Epithelial cell of esophagus (primary cell): ENCODE measurements at places on chromosomes 12 and 14.

DNA sequence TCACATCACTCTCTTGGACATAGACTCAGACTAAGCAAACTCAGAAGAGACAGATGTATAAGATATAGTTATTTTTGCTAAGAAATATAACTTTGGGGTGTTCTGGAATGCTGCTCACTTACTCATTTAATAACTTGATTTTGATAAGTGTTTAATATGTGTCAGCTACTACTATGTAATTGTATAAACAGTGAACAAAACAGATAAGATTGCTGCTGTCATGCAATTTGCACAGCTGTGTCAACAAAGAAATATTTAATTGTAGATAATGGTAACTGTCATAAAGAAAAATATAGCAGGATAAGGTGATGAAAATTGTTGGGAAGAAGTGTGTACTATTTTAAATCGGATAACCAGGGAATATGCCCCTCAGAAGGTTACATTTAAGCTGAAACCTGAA, 84.1 kb upstream of the ZDHHC17 start:
- DNase-seq = no peak

DNA sequence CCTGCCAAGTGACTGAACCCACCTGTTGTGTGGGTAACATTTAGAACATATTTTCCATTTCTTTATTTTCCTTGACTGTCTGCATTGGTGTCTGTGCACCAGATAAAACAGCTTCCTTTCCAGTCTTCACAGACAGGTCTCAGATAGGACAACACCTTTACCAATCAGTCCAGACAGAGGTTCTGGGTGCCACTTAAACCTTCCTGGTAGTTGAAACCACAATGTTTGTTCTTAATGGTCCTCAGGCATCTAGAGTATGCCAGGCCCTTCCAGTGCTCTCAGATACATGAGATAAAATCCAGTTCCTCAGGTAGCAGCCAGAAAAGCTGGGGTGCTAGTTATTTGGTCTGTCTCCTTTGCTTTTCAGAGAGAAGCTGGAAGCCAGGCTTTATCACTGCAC, 7.0 kb upstream of the CLEC2D start:
- no peak for DNase-seq

DNA sequence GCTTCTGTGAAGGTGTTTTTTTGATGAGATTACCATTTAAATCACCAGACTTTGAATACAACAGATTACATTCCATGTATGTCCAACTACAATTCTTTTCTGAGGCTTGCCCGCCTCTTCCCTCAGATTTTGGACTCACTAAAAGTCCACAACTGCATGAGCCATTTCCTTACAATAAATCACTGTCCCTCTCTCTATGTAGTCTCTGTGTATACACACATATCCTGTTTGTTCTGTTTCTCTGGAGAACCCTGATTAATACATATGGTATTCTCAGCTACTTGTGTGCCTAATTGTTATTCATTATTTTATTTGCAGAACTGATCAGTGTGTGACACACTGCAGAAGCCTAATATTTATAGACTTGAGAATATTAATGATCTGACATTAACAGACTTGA, 2.4 kb upstream of the MIPOL1 start:
- DNase-seq = peak; percentile 79

GRCh38 chr12:93634416-93634815, 42.8 kb upstream of the CRADD start:
- DNase-seq = peak; percentile 43

GRCh38 chr12:97560350-97560749, 97.7 kb downstream of the RMST start:
- DNase-seq = no peak

DNA sequence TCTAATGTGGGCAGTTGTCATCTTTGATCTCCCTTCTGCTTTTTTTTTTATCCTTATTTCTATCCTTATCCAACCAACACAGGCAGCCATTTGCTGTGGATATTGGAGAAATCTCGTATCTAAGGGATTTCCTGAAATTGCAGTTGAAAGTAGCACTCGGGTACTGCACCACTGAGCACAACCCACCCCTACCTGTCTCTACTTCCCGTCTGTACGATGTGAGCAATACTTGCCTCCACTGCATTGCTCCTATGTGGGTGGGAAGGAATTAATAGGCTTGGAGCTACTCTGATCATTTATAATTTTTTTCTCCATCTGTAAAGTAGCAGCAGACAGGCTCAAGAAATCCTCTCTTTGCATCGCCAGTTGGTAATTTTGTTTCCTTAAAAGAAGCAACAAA, 300.4 kb downstream of the SNAPC1 start:
- DNase-seq = no peak

- DNase-seq = no peak
Measured at GRCh38 chr12:75481013-75481705, 604 bp downstream of the GLIPR1 start.

- DNase-seq = no peak
Measured at GRCh38 chr14:92938235-92938875, 15.4 kb downstream of the CHGA start.

- no peak for DNase-seq
Measured at GRCh38 chr14:104145826-104146601, 7.6 kb downstream of the KIF26A start.

GRCh38 chr14:104363891-104364760, 215.4 kb upstream of the C14orf180 start:
- DNase-seq = no peak

GRCh38 chr12:6018265-6018664, 73.2 kb upstream of the ANO2 start:
- DNase-seq = no peak

- DNase-seq = peak; percentile 37
Measured at GRCh38 chr12:110245369-110245772, 35.7 kb upstream of the ATP2A2 start.

DNA sequence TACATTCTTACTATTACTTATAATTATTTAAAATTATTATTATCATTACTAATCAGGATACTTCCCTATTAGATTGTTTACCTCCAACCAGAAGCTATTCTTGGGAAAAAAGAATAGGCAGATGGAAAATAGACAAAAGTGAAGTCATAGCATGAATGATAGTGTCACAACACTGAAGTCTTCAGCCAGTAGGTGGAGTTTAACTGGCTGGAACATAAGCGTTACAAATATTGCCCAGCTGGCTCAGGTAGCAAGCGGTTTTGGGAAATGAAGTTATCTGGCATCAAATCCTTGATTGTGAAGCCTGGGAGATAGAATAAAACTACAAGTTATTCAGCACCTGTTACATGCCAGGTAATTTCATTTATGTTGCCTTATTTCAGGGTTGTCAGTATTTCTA, 762.9 kb downstream of the C12orf50 start:
- DNase-seq = peak; percentile 19

- DNase-seq = peak; percentile 94
Measured at GRCh38 chr12:110039085-110039807, 9.1 kb downstream of the C12orf76 start.

DNA sequence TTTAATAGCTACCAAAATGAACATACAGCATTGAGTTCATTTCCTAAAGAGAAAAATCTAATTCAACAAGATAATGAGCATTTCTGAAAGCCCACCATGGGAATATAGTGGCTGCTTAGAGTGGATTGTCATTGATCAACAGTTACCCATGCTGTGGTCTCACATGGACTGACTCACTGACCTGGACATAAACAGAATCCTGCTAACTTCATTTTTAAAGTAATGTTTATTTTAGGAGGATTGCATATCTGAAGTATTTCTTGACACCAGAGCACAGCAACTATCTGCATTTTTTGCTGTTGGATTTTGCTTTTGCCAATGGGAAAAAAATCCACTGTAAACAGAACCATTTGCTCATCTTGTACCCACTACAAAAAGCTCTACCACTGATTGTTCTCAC, 71.7 kb downstream of the KCNC2 start:
- DNase-seq = no peak

GRCh38 chr12:42871816-42872215, 282.3 kb upstream of the PRICKLE1 start:
- no peak for DNase-seq

GRCh38 chr12:128339126-128339520, 72.2 kb downstream of the TMEM132C start:
- DNase-seq = no peak

- DNase-seq = peak; percentile 64
Measured at GRCh38 chr12:120759591-120760348, 34.1 kb downstream of the ACADS start.

- peak; percentile 30 for DNase-seq
Measured at GRCh38 chr14:89409961-89410360, 7.1 kb downstream of the FOXN3 start.

DNA sequence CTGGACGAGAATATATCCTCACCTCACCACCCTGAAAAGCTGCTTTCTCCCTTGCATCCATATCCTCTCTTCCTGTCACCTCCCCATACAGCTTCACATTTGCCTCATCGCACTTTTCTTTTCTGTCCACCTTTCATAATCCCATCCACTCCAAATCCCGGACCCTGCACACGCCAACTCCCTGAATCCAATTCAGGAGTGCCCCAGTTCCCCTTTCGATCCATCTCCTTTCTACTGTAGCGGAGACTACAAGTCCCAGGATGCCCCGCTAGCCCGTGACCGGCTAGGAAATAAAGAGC, 2.5 kb downstream of the TMEM253 start:
- no peak for DNase-seq

GRCh38 chr14:95007921-95008320, 149.4 kb downstream of the DICER1 start:
- DNase-seq = no peak

GRCh38 chr14:87158283-87158682, 834.7 kb downstream of the GALC start:
- DNase-seq = no peak
